Stimulated activated effector memory CD8-positive, alpha-beta T cell treated with anti-CD3 and anti-CD28 coated beads, Interleukin-12 subunit alpha, Interleukin-12 subunit beta, amount 100 ng/mL, for 72 hours (primary cell): ENCODE measurements at places on chromosomes 6 and 20.

- DNase-seq = no peak
Measured at GRCh38 chr6:84771756-84772356, 7.5 kb upstream of the TBX18 start.

DNA sequence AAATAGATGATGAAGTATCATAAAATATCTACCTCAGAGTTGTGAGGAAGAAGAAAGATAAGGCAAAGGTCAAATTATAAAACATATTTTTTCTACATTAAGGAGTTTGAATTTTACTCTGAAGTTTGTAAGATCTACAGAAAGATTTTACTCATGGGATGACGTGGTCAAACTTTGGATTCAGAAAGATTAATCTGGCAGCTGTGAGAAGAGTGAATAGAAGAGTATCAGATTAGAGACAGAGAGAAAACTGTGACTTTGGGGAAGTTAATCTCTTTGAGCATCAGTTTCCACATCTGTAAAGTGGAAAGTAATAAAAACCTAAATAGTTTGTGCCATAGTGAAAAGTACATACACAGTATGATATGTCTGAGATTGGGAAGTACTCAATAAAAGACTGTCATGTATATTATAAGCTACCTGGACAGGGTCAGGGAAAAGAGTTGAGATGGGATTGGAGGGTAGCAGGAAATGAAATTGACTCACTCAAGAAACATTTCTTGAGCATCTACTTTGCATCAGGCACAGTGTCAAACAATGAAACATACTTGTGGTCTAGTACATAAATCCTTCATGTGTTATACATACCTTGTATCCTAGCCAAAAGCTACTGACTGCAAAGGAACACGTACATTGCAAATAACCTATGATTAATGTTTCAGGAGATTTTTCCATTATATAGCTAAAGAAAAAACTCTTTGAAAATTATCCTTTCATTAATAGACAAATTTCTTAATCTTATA lies 222.1 kb downstream of the TMEM200A start:
- DNase-seq = no peak

- DNase-seq = no peak
Measured at GRCh38 chr6:148382861-148383260, 40.2 kb downstream of the SASH1 start.

GRCh38 chr20:47799116-47799715 lies 13.9 kb upstream of the SULF2 start:
- DNase-seq = no peak

- DNase-seq = no peak
Measured at GRCh38 chr6:135281227-135281626, 100.1 kb downstream of the MYB start.

- no peak for DNase-seq
Measured at GRCh38 chr20:61812121-61812844, 253.4 kb downstream of the TAF4 start.

- no peak for DNase-seq
Measured at GRCh38 chr20:36062799-36063198, 91.7 kb upstream of the EPB41L1 start.

- DNase-seq = no peak
Measured at GRCh38 chr20:15445056-15445840, 1107.8 kb upstream of the FLRT3 start.

GRCh38 chr6:151166180-151166579 lies 73.6 kb upstream of the AKAP12 start:
- DNase-seq = no peak

DNA sequence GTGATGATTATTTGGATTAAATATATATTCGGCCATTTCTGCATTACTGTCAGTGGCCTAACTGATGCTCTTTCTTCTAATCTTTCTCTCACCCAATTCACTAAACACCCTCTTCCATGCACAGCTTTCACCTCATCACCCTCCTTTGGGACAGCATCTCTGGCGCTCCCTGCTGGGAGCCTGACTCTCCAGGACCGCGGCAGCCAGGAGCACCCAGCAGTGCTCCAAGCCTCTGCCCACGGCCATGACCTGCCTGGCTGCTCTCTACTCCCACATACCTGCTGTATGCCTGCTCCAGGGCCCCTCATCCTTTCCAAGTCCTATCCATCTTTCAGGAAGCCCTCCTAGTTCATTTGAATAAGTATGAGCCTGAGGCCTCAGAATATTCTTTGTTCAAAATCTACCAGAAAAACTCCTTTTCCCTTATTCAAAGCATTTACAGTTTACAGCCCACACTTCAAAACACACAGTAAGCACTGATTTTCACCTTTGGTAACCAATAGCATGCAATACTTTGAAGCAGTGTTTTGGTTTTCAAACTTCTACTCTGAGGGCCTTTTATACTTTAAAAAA lies 15.2 kb downstream of the CTCFL start:
- DNase-seq = no peak

GRCh38 chr6:24692848-24693592 lies 25.9 kb downstream of the C6orf62 start:
- DNase-seq = no peak

GRCh38 chr6:17439243-17439993 lies 46.0 kb downstream of the CAP2 start:
- no peak for DNase-seq

GRCh38 chr6:113862112-113862511 lies 5.0 kb downstream of the MARCKS start:
- no peak for DNase-seq

DNA sequence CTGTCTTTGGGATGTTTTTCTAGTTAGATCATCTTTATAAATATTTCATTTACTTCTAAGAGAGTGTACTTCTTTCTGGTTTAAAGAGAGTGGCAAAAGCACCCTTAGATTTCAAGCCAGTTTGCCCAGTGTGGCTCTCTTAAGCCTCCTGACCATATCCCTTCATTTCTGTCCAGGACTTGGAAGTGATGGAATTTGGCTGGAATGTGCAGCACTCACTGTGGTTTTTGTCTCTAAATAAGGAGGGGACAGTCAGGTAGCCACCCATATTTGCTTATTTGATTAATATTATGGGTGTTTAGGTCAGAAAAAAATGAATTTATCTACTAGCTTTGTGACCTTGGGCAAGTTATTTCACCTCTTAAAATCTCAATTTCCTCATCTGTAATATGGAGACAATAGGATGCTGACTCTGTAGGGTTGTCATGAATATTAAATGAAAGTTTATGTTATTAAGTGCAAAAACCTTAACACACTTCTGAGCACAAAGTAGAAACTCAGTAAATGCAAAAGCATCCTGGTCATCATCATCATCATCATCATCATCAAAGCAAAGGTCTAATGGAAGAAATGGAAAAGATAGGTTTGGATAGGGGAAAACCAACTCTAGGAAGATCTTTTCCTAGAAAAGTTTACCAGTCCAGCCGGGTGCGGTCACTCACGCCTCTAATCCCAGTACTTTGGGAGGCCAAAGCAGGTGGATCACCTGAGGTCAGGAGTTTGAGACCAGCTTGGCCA lies 3.1 kb downstream of the CRYBG1 start:
- DNase-seq = no peak

DNA sequence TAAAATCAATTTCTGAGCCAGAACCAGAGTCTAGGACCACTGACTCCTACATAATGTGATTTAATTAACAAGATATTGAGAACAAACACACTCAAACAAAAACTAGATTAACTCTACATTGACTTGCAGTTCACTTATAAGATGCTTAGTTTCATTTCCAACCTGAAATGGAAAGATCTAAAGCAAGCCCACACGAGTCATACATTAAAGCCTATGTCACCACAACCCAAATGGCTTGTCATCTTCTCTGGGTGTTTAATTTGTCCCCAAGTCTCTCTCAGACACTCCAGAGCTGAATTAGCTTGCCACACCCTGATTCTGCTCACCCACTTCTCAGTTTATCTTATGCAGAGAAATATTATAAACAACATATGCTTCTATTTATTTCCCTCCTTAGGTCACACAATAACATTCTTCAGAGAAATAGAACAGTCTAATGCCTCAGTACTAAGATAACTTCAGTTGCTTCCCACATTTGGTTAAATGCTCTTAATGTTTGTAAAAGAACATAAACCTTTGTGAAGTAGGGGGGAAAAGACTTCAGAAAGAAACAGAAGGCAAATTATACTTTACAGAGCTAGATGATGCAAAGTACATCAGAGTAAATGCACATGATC lies 8.8 kb upstream of the FBXO30 start:
- DNase-seq = no peak

DNA sequence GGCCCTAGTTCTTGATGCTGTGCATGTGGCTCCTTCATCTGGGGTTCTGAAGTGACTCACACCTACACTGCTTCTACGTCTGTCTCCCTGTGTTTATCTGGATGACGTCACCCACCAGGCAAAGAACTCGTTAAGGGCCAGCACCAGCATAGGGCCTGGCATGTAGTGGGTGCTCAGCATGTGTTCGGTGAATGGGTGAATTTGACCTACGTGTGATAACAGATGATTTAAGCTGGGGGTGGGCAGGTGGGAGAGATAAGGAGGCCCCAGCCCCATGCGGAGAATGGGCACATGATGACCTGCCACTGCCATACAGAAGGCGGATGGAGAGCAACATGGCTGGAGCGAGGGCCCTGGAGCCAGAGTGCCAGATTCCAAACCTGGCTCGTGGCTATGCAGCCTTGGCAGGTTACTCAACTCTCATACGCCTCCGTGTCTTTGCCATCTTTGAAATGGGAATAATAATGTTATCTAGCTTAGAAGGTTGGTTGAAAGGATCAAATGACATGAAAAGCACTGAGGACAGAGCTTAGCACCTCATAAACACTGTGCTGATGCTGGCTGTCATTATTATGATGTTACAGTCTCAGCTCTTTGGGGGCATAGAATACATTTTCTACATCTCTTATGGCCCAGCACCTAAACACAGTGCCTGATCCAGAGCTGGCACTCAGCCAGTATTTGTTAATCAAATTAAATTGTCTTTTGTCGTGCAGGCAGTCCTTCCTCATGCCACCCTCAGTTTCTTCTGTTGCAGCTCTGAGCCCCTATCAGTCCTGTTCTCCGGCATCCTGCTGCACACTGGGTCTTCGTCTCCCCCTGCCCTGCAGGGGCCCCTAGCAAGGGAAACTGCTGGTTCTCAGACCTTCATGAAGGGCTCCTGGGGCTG lies 39.6 kb downstream of the VEGFA start:
- DNase-seq = no peak

DNA sequence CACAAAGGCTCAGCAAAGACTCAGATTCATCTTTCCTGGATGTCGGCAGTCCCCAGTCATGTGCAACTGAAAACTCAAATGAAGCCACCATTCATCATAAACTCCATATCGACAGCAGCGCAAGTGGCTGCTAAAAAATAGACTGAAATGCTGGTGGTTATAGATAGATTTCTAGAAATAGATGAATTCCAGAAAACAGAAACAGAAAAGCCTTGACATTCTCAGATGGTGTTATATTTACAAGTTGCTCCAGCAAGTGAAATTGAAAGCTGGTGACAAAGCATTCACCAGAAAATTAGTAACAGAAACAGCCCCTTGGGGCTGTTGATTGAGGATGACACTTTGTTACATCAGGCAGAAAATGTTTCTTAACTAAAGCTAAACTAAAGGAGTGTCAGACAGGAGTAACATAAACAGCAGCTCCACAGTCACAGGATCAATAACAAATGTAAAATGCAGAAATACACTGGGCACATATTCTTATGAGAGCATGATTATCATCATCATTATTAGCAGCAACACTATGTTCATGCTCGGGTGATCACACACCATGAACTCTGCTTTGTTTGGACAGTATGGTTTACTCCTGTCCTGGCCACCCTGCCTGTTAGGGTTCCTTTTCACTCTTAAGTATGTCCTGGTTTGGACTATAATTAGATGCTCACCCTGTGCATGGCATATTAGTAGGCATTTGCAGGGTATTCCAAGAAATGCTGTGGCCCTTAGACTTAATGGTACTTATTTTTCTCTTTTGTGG lies 36.4 kb upstream of the SLC35F1 start:
- no peak for DNase-seq

- no peak for DNase-seq
Measured at GRCh38 chr6:68941345-68941744, 306.3 kb downstream of the ADGRB3 start.

DNA sequence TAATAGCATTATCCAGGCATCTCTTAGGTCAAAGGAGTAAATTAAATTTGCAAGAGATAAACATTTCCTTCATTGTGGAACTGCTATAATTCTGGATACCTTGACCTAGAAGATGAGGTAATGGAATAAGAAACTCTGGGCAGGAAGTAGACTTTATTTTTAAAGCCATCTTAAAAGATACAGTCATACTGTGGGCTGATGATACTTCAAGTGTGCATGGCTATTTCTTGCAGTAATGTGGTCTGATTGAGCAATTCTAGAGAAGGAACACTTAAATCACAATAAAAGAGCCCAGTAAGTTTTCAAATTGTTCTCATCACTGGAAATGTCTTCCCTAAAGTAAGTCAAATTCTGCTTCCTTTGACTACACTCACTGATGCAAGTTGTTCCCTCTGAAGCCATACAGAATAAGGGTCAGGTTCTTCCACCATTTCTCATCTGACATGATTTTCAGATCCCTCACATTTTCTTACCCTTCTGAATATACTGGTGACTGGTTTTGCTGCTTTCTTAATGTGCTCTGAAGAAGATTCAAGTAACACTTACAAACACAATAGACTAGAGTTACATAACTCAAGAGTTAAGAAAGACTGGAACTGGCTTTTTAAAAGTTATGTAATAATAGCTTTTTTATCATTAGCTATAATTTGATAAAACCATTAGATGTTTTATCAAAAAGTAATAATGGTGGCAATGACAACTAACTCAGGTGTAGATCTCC lies 62.6 kb upstream of the TMEM244 start:
- no peak for DNase-seq

- DNase-seq = no peak
Measured at GRCh38 chr6:4253604-4254231, 118.3 kb upstream of the ECI2 start.

DNA sequence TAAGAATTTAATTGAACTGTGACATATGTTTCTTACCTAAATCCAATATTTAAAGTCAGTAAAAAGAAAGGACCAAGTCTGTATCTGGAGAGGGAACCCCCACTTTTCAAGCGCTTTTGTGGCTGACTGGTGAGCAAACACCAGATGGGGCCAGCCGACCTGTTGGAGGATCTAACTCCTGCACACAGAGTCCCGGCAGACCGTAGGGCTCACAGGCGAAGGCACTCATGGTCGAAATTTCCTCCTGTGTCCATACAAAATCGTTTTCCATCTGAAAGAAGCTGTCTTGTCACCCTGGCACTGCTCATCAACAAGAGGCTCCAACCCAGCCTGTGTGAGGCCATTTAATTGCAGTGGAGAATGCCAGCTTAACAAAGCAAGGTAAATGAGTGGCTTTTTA lies 94.0 kb downstream of the SCML4 start:
- DNase-seq = no peak

DNA sequence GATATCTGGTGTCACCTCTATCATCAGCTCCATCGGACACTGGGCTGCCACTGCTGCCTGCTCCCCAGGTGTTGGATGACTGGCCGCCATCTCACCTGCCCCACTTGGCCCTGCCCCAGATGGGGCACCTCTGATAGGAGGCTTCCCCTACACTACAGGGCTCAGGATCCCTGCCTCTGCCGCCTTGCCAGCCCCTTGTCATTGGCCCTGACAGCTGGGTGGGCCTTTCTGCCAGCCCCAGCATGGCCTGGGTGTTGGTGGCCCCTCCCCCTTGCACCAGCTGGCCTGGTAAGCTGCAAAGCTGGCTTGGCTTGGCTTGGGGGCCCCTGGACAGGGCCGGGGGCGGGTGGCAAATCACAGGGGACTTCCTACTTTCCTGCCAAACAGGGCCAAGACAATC lies 10.6 kb downstream of the PACSIN1 start:
- DNase-seq = no peak

GRCh38 chr20:14245368-14245970 lies 91.9 kb downstream of the FLRT3 start:
- no peak for DNase-seq

GRCh38 chr6:29792123-29793035 lies 35.2 kb upstream of the HLA-G start:
- peak; percentile 61 for DNase-seq
